Right lung (tissue), 10 donors: ENCODE measurements at places on chromosomes 12 and 14.

DNA sequence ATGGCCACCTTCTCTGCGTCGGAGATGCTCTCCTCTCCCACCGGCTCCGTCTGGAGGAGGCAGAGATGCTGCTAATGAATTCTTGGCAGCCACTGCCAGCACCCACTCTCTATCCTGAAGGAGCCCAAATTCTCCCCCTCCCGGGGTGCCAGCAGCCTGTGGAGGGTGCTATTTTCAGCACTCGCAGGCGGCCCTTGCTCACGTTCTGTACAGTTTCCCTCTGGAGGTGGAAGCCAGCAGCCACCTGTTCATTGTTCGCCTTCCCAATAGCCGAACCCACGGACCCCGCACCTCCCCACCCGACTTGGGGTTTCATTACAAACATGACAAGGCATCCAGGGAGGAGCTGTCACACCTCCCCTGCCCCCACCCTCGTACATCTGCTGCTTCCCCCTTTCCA is 27.8 kb downstream of the SNRNP35 start:
- DNase-seq = no peak

DNA sequence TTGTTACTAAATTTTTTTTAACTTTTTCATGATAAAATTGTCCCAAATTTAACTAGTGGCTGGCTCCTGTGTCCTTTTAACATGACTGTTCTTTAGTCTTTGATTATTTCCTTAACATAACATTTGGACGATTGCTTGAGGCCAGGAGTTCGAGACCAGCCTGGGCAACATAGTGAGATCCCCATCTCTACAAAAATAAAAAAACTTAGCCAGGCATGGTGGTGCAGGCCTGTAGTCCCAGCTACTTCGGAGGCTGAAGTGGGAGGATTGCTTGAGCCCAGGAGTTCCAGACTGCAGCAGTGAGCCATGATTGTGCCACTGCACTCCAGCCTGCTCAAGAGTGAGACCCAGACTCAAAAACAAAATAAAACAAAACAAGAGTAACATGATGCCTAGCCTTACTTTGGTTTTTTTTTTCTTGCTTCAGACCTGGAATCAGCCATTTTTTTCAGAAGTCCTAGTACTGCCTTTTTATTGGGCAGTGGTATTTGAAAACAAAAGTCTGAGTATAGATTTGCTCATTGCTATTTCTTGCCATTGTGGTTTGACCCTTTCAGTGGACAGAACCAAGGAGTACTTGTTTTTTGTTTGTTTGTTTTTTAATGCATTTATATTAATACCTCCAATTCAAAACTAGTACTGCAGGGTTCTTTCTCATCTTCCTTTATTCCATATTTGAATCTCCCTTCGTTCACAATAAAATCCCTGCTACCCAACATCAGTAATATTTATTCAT is 4.8 kb downstream of the TOGARAM1 start:
- no peak for DNase-seq

GRCh38 chr14:87139299-87139698 is 853.7 kb downstream of the GALC start:
- no peak for DNase-seq

GRCh38 chr12:22810036-22810435 is 185.1 kb downstream of the ETNK1 start:
- no peak for DNase-seq
